ENCODE measurements at places on chromosomes 6 and 20. TPM values are rescaled to one million over a fixed set of nuclear protein-coding genes. Genes with fewer than 3 reads are reported as not detected.
A peak's percentile ranks its signal among the peaks of the same experiment; 100 is the strongest.

The C20orf202 gene
- not detected for total RNA-seq

The XKR7 gene
- total RNA-seq, result not detected

DNA sequence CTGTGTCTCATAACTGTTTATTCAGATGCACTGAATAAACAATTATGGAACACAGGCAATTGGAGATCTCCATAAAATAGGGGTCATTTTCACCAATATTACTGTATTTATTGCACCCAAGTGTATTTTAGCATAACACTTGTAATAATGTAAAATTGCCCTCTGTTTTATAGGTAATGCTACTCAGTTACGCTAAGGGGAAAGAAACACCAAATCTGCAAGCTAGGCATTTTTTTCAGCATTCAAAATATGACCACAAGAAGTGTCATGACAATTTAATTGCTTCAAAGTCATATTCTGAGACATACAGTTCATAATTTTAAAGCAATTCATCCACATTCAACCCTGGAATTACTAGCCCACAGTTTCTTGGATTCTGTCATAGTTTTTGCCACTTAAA is 643.2 kb upstream of the NOX3 start:
- no peaks in the 10 kb centered on the region for H3K36me3 ChIP-seq
- H3K4me3 ChIP-seq, result no peak overlapping the region
- no peak for DNase-seq
- no peaks in the 10 kb centered on the region for H3K27me3 ChIP-seq
- no peak overlapping the region for H3K27ac ChIP-seq

GRCh38 chr6:2061880-2062279 is 183.5 kb downstream of the GMDS start:
- H3K27me3 ChIP-seq, result no peaks in the 10 kb centered on the region
- no peak for DNase-seq
- H3K27ac ChIP-seq, result no peak overlapping the region
- H3K36me3 ChIP-seq, result peaks cover 13% of the 10 kb centered on the region
- no peak overlapping the region for H3K4me3 ChIP-seq

DNA sequence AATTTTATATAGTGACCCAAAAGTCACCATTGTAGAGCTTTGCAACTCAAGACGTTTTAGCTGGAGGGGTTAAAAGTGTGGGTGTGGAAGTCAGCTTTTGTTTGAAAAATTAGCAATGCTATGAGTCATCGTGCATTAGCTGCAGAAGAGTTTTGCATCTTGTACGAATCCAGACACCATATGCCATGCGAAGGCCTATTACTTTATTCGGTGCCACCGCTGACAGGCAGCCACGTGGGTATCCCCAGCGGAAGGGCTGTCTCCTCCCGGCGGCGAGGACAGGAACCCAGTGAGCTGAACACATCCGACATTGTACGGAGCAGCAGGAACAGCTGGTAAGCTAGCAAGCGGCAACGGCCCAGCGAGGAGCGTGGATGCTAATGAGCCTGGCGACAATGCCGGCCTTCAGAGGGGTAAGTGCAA is 84.4 kb downstream of the INSM1 start:
- H3K36me3 ChIP-seq, result peaks cover 14% of the 10 kb centered on the region
- no peaks in the 10 kb centered on the region for H3K27me3 ChIP-seq

GRCh38 chr6:4931530-4932227 is 72.2 kb downstream of the RPP40 start:
- no peaks in the 10 kb centered on the region for H3K27me3 ChIP-seq
- no peak overlapping the region for H3K27ac ChIP-seq
- peaks cover 64% of the 10 kb centered on the region for H3K4me1 ChIP-seq
- H3K4me3 ChIP-seq, result no peak overlapping the region
- DNase-seq, result no peak

The AGER gene
- 16.4 TPM for total RNA-seq

DNA sequence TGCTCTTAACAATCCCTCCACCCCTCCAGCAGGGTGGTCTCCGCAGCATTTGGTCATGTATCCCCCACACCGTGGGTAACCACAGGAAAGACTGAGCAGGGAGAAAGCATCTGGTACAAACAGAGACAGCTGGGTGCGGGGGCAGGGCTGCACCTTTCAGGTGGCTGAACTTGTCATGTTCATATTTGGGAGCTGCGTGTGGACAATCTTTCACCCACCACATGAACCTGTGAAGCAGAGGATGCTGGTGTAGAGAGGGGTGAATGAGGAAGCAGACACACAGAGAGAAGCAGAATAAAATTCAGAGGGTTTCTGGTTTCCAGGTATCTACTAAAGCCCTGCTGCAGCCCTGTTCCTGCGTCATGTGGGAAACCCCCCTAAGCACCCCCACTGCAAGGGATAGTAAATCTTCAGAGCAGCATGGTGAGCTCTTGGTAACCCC is 8.9 kb downstream of the GFOD1 start:
- DNase-seq, result peak; percentile 78
- H3K4me3 ChIP-seq, result no peak overlapping the region
- H3K4me1 ChIP-seq, result peaks cover 34% of the 10 kb centered on the region
- H3K27me3 ChIP-seq, result no peaks in the 10 kb centered on the region
- peak overlapping the region; percentile 62 for H3K27ac ChIP-seq
- peaks cover 22% of the 10 kb centered on the region for H3K36me3 ChIP-seq

The PPARD gene
- total RNA-seq, result 26.7 TPM

- peaks cover 5% of the 10 kb centered on the region for H3K36me3 ChIP-seq
- no peak for DNase-seq
- H3K27ac ChIP-seq, result no peak overlapping the region
- H3K27me3 ChIP-seq, result peaks cover 3% of the 10 kb centered on the region
- H3K4me1 ChIP-seq, result peaks cover 8% of the 10 kb centered on the region
These were observed 18.1 kb upstream of the ZBP1 start for GRCh38 chr20:57638173-57638894.

DNA sequence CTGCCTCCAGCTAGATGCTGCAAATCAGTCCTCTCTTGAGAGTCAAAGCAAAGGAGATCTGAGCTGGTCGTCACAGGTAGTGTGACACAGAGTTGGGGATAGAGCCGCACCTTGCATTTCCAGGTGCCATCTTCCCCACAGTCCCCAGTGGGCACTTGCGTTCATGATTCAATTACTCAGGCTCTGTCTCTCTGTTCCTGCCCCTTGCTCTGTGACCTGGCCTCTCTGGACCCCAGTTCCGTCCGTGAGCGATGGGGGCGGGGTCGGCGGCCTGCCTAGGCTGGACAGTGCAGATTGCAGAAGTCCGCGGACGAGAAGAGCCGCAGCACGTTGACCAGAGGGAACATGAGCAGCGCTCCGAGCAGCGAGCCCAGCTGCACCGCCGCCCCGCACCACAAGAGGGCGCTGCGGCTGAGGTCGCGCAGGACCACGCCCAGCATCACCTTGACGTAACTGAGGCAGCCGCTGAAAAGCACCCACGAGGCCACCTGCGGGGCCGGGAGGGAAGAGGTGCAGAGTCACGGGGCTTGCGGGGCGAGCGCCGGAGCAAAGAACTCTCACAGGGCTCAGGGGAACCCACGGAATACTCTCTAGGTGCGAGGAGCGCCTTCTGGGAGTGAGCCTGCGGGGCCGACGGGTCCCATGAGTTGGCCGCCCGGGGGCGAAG is 7.4 kb downstream of the SLC52A3 start:
- no peak overlapping the region for H3K4me3 ChIP-seq
- no peak overlapping the region for H3K27ac ChIP-seq
- peaks cover 18% of the 10 kb centered on the region for H3K4me1 ChIP-seq
- H3K36me3 ChIP-seq, result no peaks in the 10 kb centered on the region
- H3K27me3 ChIP-seq, result peaks cover 2% of the 10 kb centered on the region
- peak; percentile 57 for DNase-seq

DNA sequence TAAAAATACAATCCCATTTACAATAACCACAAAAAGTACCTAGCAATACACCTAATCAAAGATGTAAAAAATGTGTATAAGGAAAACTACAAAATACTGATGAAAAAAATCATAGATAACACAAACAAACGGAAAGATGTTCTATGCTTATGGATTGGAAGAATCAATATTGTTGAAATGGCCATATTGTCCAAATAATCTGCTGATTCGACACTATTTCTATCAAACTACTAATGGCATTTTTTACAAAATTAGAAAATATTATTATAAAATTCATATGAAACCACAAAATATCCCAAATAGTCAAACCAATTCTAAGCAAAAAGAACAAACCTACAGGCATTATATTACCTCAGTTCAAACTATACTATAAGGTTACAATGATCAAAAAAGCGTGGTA is 978.3 kb upstream of the MAP3K7 start:
- H3K4me1 ChIP-seq, result no peaks in the 10 kb centered on the region
- no peaks in the 10 kb centered on the region for H3K36me3 ChIP-seq
- H3K4me3 ChIP-seq, result no peak overlapping the region
- no peaks in the 10 kb centered on the region for H3K27me3 ChIP-seq
- no peak overlapping the region for H3K27ac ChIP-seq

GRCh38 chr20:41068806-41069205 is 40.2 kb downstream of the TOP1 start:
- H3K36me3 ChIP-seq, result peaks cover 41% of the 10 kb centered on the region
- H3K4me1 ChIP-seq, result peaks cover 60% of the 10 kb centered on the region
- no peak for DNase-seq

The MAVS gene
- total RNA-seq, result 17.5 TPM

GRCh38 chr6:138115201-138115600 is 8.0 kb upstream of the PERP start:
- H3K27ac ChIP-seq, result no peak overlapping the region
- H3K27me3 ChIP-seq, result peaks cover 26% of the 10 kb centered on the region
- peaks cover 6% of the 10 kb centered on the region for H3K4me1 ChIP-seq
- no peaks in the 10 kb centered on the region for H3K36me3 ChIP-seq
- H3K4me3 ChIP-seq, result no peak overlapping the region
- DNase-seq, result no peak

DNA sequence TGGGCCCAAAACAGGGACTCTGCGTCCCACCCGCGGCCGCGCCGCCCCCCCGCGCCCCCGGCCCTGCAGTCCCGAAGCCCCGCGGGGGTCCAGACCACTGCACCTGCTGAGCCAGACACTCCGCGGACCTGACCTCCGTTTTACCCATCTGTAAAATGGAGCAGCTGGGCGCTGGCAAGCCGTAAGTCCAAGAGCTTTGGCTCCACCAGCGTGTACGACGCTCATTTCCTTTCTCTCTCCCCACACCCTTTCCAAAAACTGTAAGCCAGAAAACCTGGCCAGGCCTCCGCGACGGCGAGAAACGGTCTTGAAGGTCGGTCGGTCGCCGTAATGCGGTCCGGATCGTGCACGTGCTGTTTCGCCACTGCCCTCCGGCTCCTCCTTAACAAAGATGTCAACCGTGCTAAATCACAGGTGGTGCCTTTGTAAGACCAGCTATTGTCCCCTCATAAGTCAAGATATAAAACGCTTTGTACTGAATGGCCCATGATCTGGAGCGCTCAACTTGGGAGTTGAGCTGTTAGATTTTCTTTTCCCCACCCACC is 7.8 kb upstream of the NR2E1 start:
- peaks cover 11% of the 10 kb centered on the region for H3K4me1 ChIP-seq
- no peak overlapping the region for H3K27ac ChIP-seq
- H3K36me3 ChIP-seq, result no peaks in the 10 kb centered on the region
- H3K27me3 ChIP-seq, result peaks cover 82% of the 10 kb centered on the region
- H3K4me3 ChIP-seq, result peak overlapping the region; percentile 39

GRCh38 chr6:80638213-80639055 is 532.0 kb downstream of the BCKDHB start:
- no peak overlapping the region for H3K27ac ChIP-seq
- no peak overlapping the region for H3K4me3 ChIP-seq
- H3K4me1 ChIP-seq, result no peaks in the 10 kb centered on the region
- H3K36me3 ChIP-seq, result no peaks in the 10 kb centered on the region
- DNase-seq, result peak; percentile 23

The SLC12A5 gene
- not detected for total RNA-seq

The ADGB gene
- not detected for total RNA-seq

GRCh38 chr6:24273096-24273870 is 84.6 kb downstream of the DCDC2 start:
- no peaks in the 10 kb centered on the region for H3K36me3 ChIP-seq
- no peak for DNase-seq
- no peak overlapping the region for H3K27ac ChIP-seq

DNA sequence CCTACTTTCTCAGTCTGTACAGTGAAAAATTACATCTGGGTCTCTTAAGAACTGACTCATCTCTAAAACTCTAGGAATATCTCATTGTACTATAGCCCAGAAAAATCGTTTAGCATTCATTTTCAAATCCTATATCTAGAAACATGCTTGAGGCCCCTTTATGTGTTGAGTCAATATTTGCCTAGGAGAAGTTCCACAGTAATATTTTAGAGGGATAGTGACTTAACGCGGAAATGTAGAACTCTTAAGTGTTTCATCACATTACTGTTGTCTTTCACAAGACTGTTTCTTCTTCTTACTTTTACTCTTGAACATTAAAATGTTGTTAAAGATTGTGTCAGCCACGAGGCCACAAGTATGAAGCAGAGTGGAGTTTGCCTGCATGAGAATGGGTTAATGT is 23.0 kb upstream of the MYLIP start:
- no peaks in the 10 kb centered on the region for H3K4me1 ChIP-seq
- no peak for DNase-seq
- no peaks in the 10 kb centered on the region for H3K36me3 ChIP-seq

DNA sequence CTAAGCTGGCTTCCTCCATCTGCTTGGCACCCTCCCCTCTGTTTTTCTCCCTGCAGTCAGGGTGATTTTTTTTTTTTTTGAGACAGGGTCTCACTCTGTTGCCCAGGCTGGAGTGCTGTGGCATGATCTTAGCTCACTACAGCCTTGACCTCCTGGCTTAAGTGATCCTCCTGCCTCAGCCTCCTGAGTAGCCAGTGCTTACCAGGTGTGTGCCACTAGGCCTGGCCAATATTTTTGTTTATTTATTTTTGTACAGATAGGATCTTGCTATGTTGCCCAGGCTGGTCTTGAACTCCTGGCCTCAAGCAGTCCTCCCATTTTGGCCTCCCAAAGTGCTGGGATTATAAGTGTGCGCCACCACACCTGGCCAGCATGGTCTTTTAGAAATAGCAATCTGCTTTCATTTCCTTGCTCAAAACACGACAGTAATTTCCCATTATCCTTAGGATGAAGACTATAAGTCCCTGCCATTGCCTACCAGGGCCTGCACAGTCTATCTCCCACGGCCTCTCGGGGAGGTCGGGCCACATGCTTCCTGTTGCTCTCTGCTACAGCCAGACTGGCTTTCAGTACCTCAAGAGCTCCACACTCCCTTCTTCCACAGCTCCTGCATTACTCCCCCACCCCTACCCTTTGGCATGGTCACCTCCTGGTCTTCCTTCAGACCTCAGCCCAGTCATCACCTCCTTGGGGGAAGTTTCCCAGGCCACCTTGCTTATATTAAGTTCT is 11.1 kb upstream of the CD164 start:
- peaks cover 8% of the 10 kb centered on the region for H3K4me1 ChIP-seq
- no peak overlapping the region for H3K27ac ChIP-seq
- H3K4me3 ChIP-seq, result no peak overlapping the region

DNA sequence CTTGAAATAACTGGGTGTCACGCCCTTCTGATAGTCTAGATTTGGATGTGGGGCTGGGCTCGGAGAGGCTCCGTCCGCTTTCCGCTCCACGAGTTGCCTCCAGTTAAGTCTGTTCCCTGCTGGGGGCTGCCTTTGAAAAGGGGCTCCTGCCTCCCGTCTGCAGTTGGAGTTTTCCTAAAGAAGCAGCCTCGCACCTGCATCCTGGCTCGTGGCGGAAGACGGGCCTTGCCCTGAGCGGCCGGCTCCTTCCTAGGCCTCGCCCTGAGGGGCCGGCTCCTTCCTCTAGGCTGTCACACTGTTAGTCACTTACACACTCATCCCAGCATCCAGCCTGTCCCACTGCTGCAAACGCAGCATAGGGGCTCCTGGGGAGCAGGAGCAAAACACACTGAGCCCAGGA is 74.4 kb downstream of the SMOC2 start:
- peaks cover 2% of the 10 kb centered on the region for H3K27me3 ChIP-seq
- no peaks in the 10 kb centered on the region for H3K36me3 ChIP-seq
- no peak overlapping the region for H3K27ac ChIP-seq
- H3K4me1 ChIP-seq, result no peaks in the 10 kb centered on the region
- no peak for DNase-seq

- DNase-seq, result no peak
- H3K36me3 ChIP-seq, result no peaks in the 10 kb centered on the region
- H3K27ac ChIP-seq, result no peak overlapping the region
- no peaks in the 10 kb centered on the region for H3K4me1 ChIP-seq
- H3K27me3 ChIP-seq, result peaks cover 14% of the 10 kb centered on the region
- H3K4me3 ChIP-seq, result no peak overlapping the region
These were observed 70.3 kb upstream of the PAK5 start for GRCh38 chr20:9909167-9909566.
